ELR (cell line): ENCODE measurements at places on chromosomes 12 and 14.
A peak's percentile ranks its signal among the peaks of the same experiment; 100 is the strongest.

- DNase-seq, result no peak
Observed at GRCh38 chr14:67962215-67962644, 142.7 kb downstream of the RAD51B start.

- DNase-seq, result peak; percentile 69
Observed at GRCh38 chr12:112148031-112148513, 22.7 kb downstream of the TRAFD1 start.

GRCh38 chr12:95859344-95859816 is 628 bp downstream of the SNRPF start:
- DNase-seq, result peak; percentile 65

DNA sequence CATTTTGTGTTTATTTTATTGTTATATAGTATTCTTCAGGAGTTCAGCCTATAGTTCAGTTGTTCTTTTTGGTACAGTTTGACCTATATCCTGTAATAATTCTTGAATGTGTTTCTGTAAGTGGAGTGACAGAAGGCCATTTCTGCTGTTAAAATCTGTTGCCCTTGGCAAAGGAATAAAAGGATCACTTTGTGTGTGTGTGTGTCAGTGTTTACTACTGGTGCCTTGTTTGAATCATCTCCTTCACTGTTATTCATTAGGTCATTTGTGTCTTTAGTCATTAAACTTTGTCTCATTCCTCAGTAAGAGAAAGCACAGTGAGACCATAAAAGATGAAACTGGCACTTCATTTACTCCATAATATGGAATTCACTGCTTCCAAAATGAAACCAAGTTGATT is 130.7 kb downstream of the TMTC2 start:
- no peak for DNase-seq

DNA sequence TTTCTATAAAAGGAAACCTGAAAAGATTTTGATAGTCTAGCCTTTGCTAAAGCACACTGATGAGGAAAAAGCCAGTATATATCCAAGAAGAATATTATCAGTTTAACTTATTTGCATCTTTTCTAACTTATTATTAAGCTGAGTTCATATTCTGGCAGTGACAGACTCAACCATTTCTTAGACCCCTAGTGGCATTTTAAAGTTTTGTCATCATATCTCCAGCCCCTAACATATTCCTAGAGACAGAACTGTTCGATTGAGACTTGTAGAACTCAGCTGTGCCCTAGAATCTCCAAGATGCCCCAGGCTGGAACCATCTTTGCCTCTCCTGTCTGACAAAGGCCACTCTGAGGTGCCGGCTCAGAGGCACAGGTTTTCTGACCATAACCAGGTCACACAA is 365.6 kb downstream of the NELL2 start:
- no peak for DNase-seq
